NCI-H510A treated with DMSO at 0.1 percent for 48 hours (cell line): ENCODE measurements at places on chromosomes 4 and X.
A peak's percentile ranks its signal among the peaks of the same experiment; 100 is the strongest.

- peak; percentile 24 for DNase-seq
Measured at GRCh38 chr4:1554876-1555265, 129.2 kb downstream of the FAM53A start.

DNA sequence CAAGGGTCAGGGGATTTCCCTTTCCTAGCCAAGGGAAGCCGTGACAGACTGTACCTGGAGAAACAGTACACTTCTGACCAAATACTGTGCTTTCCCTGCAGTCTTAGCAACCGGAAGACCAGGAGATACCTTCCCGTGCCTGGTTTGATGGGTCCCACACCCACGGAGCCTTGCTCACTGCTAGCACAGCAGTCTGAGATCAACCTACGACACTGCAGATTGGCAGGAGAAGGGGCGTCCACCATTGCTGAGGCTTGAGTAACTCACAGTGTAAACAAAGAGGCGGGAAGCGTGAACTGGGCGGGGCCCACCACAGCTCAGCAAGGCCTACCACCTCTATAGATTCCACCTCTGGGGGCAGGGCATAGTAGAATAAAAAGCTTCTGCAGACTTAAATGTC, 48.7 kb upstream of the SRD5A3 start:
- DNase-seq, result no peak

- DNase-seq, result no peak
Measured at GRCh38 chrX:119407681-119408080, 8.5 kb downstream of the SLC25A43 start.

DNA sequence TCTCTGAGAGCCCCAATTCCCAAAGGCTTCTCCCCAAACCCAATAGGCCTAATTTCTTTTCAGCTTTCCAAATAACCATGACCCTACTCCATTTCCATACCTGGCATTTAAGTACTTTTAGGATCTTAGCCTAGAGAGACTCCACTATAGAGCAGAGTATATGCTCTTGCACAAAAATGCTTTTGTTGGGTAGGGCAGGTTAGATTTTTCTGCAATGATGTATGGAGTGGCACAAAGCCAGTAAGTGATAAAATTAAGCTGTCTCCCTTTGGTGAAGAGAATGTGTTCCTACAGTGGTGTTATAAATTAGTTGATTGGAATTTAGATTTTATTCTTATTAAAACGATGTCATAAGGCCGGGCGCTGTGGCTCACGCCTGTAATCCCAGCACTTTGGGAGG, 124.9 kb downstream of the INPP4B start:
- no peak for DNase-seq

GRCh38 chrX:44914532-44915198, 41.7 kb downstream of the KDM6A start:
- DNase-seq, result no peak

GRCh38 chr4:140893939-140894338, 137.8 kb upstream of the TBC1D9 start:
- no peak for DNase-seq

DNA sequence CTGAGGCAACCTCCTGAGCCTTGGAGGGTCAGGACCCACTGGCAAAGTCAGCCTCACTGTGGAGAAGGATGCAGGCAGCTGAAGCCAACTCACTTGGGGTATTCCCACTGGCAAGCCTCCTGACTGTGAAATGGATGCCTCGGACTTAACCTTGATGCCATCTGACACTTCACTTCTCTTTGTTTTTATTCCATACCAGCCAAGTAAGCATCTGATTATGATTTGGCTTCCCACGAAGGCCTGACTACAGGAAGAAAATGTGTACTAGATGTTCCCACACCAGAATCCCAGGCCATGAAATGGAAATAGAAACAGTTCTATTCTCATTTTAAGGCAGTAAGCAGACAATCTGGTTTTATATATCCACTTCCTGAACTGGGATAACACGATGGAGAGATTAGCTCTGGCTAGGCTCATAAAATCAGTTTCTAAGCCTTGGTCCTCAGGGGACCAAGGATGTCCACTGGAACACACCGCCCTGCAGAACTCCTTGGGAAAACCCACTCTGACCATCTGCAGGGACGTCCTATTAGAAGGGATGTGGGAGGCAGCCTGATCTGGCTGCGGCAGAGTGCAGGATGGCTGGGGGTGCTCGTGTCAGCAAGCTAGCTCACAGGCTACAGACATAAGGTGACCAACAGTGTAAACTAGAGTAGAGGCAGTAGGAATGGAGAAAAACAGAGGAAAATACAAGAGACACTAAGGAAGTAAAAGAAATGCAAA, 89.3 kb downstream of the TSPAN5 start:
- no peak for DNase-seq

DNA sequence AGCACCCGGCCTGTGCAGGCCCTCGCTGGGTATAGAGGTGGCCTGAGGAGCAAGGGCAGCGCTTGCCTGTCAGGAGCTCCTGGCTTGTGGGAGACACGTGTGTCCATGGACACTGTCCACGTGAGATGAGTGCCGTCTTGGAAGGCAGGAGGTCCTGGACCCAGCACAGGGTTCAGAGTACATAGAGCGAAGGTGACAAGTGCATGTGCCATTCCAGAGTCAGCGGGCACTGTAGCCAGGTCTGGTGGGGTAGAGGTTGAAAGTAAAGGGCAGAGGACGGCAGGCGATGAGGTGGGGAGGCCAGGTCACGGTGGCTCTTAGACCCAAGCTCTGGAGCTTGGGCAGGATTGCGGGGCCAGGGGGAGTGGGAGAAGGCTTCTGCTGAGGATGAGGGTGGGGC, 28.4 kb upstream of the TADA2B start:
- no peak for DNase-seq

GRCh38 chrX:134760650-134761049, 102.4 kb upstream of the PLAC1 start:
- no peak for DNase-seq

- DNase-seq, result no peak
Measured at GRCh38 chr4:121943941-121944340, 7.9 kb downstream of the TRPC3 start.

DNA sequence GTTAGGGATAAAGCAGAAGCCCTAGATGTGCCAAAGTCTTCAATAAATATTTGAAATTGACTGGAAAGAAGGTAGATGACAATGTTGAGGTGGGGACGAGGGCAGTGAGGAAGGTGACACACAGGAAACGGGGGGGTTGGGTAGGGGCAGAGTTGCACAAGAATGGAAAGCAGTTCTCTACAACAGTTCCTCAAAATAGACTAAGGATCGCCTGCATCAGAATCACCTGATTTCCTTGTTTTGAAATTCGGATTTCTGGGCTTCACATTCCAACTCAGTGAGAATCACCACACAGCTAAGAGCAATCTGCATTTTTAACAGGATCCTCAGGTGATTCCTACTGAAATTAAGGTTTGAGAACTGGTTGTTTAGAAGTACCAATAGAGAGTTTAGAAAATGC, 70.6 kb downstream of the ARFIP1 start:
- no peak for DNase-seq

GRCh38 chrX:86023811-86024210, 23.5 kb downstream of the CHM start:
- DNase-seq, result no peak

GRCh38 chr4:104519588-104519987, 24.9 kb upstream of the CXXC4 start:
- DNase-seq, result no peak

- DNase-seq, result no peak
Measured at GRCh38 chr4:156523492-156523891, 448.1 kb downstream of the PDGFC start.

- no peak for DNase-seq
Measured at GRCh38 chr4:25157081-25157480, 3.2 kb downstream of the SEPSECS start.

GRCh38 chr4:38060829-38061431, 100.7 kb downstream of the PTTG2 start:
- no peak for DNase-seq

DNA sequence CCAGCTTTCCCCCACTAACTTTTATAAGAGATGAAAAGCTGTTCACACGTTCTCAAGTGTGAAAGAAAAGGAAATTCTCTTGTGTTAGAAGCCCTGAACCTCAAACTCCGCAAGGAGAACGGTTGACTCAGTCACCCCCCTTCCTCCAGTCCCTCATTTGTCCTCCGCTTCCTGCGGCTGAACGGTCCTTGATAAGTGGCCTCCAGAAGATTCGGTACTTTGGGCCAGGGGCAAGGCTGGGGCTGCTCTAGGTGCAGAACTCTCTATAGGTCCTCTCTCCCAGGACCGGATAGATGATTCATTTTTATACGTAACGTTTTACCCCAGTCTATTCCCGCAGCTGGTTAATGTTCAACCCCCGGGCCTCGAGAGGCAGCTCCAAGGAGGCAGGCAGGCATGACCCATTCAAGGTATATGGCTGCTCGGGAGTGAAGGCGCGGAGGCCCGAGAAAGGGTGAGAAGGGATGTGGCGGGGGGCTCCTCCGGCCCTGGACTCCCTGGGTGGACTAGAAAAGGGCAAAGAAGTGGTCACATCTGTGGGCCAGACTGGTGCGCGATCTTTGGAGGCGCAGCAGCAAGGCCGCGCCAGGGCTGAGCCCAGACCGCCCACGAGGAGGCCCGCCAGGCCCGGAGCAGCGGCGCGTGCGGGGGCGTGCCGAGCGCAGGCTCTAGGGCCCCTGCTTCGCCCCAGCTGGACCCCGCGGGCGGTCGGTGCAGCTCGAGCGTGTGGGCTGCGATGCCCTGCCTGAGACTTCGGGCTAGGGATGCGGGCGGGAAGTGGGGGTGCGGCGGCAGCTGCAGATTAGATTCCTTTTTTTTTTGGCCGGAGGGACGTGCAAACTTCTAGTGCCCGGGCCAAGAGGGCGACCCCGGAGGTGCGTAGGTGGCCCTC, 11.7 kb downstream of the PITX2 start:
- DNase-seq, result no peak

DNA sequence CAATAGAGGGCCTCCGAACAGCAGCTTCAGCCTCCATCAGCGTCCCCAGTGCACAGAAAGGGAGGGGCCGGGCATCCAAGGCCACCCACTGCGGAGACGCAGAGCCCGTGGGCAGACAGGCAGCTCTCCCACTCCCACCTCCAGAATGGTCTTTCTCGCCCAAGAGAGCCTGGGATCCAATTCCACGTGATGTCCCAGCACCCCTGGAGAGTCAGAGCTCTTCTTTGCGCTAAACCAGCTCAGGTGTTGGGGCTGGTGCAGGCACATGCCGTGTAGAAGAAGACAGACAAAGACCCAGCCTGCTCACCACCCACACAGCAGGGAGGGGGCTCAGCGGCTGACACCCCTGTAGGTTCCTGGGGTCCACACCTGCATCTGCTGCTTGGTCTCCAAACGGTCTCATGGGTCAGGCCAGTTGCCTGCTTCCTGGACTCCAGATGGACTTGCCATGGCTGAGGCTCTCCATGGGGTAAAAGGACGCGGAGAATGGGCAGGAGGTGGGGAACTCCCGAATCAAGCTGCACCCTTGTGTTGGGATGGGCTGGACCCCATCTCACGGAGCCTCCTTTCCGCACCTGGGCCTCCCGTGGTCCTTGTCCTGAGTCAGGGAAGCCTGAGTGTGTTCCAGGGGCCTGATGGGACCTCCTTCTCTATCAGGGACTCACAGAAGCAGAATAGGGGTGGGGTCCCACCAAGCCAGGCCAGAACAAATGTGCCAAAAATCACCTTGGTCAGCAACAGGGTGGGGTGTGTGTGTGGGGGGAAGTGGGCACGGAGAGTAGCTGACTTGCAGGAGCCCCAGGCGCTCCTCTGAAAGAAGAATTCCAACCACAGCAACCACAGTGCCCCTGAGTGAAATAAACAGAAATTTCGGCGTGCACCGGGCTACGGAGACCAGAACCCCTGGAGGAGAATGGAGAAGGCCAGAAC, 11.6 kb upstream of the ASMTL start:
- DNase-seq, result no peak

DNA sequence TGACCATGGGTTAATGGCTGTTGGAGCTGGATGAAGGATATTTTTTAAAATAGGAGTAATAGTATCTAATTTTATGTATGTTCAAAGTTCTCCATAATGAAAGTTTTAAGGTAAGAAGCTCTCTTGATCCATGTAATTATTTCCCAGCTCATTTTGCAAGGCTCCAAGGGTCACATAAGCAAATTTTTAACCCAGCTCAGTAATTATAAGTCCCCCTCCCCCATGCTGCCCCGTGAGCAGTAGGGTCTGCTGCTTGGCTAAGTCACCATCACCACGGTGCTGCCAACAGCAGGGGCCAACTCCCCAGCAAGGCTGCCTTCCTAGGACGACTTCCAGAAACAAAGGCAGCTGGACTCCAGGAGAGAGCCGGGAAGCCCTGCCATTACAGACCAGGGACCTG, 340.0 kb downstream of the FBXW7 start:
- no peak for DNase-seq

DNA sequence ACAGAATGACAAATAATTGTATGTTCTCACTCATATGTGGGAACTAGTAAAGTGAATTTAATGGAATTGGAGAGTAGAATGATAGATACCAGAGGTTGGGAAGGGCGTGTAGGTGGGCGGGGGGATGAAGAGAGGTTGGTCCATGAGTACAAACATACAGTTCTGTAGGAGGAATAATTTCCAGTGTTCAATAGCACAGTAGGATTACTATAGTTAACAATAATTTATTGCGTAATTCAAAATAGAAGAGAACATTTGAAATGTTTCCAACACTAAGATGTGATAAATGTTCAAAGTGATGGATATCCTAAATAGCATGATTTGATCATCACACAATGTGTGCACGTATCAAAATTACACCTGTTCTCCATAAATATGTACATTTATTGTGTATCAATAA, 106.2 kb upstream of the IL1RAPL2 start:
- no peak for DNase-seq

- no peak for DNase-seq
Measured at GRCh38 chr4:81617545-81617944, 145.8 kb upstream of the RASGEF1B start.
